Parietal lobe (tissue), 2 donors: ENCODE measurements at places on chromosomes 16 and 17. TPM values are rescaled to one million over a fixed set of nuclear protein-coding genes. Genes with fewer than 3 reads are reported as not detected.

Gene SLC16A5
- 1.3 TPM for total RNA-seq

Gene CAPN15
- 20.7 TPM for total RNA-seq

Gene RNF112
- 47.6 TPM for total RNA-seq

Gene NPIPA8
- total RNA-seq = 5.6 TPM

Gene KDM8
- total RNA-seq = 3.4 TPM

Gene DNAAF8
- total RNA-seq = 0.31 TPM

Gene PTGES3L
- total RNA-seq = 2.5 TPM

Gene C16orf96
- 0.63 TPM for total RNA-seq

Gene CDH1
- total RNA-seq = 1.3 TPM

Gene CCDC78
- 7.5 TPM for total RNA-seq

Gene EMC6
- 10.6 TPM for total RNA-seq

Gene HBA2
- total RNA-seq = 363 TPM

Gene CIAO2B
- 71.1 TPM for total RNA-seq

Gene SLC6A2
- not detected for total RNA-seq

Gene CDH5
- 7.8 TPM for total RNA-seq

Gene SUPT4H1
- 35.7 TPM for total RNA-seq

Gene KRTAP4-3
- total RNA-seq = not detected

Gene KRT24
- total RNA-seq = not detected

Gene IL21R
- not detected for total RNA-seq

Gene KRT20
- not detected for total RNA-seq
